ENCODE measurements at places on chromosomes 2 and 18.

DNA sequence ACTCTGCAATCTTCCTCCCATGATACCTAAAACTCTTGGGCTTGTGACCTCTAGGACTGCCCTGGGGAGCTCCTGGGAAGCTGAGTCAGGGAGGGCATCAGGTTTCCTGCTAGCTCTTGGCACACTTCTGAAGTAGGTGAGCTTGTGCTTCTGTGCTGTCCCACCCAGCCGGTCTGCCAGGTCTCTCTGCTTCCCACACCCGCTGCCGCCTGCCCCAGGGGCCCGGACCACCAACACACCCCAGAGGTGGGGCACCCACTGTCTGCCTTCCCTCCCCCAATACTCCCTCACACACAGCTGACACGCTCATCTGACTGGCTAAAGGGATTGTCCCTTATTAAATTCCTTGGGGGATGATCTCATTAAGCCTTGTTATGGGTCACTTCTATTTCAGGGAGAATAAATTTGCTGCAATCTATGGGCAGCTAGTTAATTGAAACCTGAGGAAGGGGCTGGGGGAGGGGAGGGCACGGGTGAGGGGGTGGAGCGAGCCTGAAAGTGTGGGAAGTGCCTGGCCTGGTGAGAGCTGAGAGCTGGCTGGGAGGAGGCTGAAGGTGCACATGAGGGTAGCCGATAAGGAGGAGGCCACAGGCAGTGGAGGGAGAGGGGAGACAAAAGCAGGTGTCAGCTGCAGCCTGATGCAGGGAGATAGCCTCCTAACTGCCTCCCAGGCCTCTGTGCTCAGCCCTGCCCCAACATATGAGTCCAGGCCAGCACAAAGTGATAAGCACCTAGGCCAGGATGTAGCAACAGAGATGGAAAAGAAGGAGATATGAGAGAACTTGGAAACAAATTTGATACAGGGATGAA lies 48.8 kb downstream of the HAUS1 start:
- H3K27ac ChIP-seq, result peak overlapping the region; percentile 97
- H3K4me3 ChIP-seq, result no peak overlapping the region
- no peaks in the 10 kb centered on the region for H3K36me3 ChIP-seq
- no peaks in the 10 kb centered on the region for H3K27me3 ChIP-seq

DNA sequence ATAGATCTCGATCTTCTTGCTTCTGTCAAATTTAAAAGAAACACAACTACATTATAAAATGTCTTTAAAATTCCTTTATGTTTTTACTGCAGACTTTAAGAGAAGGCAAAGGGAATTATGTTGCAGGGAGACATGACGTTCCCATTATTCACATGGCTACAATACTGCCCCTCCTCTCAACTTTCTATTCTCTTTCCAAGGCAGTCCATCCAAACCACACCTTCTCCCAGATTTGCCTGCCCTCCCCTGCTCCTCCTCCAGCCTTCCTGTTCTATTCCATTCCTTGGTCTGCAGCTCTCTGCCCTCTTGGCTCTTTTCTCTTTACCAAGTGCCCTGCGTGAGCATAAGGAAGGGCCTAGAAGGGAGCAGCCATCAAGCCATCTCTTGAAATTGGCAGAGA lies 61.3 kb downstream of the NABP1 start:
- H3K27me3 ChIP-seq, result no peaks in the 10 kb centered on the region
- DNase-seq, result no peak
- no peaks in the 10 kb centered on the region for H3K36me3 ChIP-seq
- no peak overlapping the region for H3K27ac ChIP-seq

DNA sequence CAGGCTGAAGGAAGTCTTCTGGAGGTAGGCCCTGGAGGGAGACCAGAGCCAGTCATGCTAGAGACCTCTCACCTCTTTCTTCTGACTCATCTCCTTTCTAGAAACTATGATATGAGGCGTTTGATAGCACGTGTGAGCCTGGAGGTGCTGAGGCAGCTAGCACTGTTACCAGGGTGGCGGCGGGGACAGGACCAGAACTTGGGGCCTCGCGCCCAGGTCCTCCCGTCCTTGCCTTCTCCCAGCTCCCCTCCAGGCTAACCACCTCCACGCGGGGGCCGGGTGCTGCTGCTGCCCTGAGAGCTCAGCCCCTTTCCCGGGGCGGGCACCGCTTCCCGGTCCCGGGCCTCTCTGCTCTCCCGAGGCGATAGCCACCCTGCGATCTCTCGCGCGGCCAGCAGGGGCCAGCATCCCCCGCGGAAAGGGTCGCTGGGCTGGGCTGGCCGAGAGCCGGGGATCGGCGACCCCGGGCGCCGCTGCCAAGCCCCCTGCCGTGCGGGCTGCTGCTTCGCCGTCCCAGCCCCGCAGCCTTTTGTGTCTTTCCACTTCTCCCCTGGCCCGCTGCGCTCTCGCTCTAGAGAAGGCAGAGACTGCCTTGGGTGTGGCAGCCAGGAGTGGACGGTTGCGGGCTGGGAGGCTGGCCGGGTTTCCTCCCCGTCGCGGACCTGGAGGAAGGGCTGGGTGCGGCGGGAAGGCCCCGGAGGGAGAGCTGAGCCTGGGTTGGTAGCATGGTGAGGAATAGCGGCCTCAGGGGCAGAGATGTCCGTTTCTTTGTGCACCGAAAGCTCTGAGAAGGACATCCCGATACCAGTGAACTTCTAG lies 49.1 kb downstream of the TMEM17 start:
- peaks cover 15% of the 10 kb centered on the region for H3K4me1 ChIP-seq
- H3K27me3 ChIP-seq, result no peaks in the 10 kb centered on the region
- DNase-seq, result no peak
- peak overlapping the region; percentile 41 for H3K4me3 ChIP-seq
- H3K36me3 ChIP-seq, result no peaks in the 10 kb centered on the region
- H3K27ac ChIP-seq, result peak overlapping the region; percentile 30

DNA sequence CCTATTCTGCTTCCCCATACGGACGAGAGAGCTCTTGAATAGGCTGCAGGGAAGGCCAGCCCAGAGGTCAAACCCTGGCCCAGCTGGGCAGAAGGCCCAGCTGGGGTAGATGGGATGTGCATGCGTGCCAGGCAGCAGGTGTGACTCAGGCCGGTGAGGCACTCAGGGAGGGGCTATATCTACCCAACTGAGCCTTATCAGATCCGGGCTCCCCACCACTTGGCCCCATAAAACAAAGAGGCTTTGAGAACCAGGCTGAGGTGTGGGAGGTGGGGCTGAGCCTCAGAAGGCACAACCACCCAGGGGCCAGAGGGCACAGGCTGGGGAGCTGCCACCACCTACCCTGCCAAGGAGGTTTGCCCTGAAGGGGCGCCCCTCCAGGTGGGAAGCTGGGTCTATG lies 8.0 kb upstream of the CFAP65 start:
- H3K4me1 ChIP-seq, result no peaks in the 10 kb centered on the region
- no peak overlapping the region for H3K27ac ChIP-seq
- H3K4me3 ChIP-seq, result no peak overlapping the region
- DNase-seq, result no peak
- H3K27me3 ChIP-seq, result peaks cover 8% of the 10 kb centered on the region

GRCh38 chr2:201854221-201854801 lies 48.0 kb downstream of the CDK15 start:
- DNase-seq, result no peak
- H3K4me3 ChIP-seq, result no peak overlapping the region

DNA sequence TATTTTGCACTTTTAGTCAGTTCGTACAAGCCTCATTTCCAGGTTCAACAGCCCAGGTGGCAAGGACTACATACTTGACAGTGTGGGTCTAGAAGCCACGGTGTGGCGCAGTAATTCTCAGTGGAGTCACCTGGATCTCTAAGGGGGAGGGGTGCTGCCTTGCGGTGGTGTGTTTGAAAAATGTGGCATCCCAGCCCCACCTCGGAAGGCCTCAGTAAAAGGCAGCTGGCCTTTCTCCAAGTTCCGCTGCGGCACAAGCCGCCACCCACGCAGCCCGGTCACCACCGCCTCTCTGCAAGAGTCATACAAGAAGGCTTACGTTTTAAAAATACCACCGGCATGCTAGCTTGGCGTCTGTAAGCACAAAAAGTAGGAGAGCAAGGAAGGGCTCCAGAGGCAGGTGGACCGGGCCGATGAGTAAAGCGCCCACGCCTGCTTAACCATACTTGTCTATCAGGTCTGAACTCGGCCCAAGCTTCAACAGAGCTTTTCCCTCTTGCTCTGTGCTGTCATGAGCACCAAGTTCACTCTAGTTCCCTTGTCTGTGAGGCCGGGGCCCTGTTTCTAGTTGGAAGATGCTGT lies 49.5 kb downstream of the SPRED2 start:
- H3K36me3 ChIP-seq, result no peaks in the 10 kb centered on the region
- H3K4me3 ChIP-seq, result no peak overlapping the region
- peaks cover 86% of the 10 kb centered on the region for H3K4me1 ChIP-seq

- H3K4me3 ChIP-seq, result no peak overlapping the region
- DNase-seq, result no peak
- no peaks in the 10 kb centered on the region for H3K36me3 ChIP-seq
- peak overlapping the region; percentile 98 for H3K27ac ChIP-seq
- H3K27me3 ChIP-seq, result no peaks in the 10 kb centered on the region
- H3K4me1 ChIP-seq, result peaks cover 57% of the 10 kb centered on the region
Measured at GRCh38 chr2:233416199-233416598, 61.9 kb downstream of the DGKD start.

- H3K27ac ChIP-seq, result no peak overlapping the region
- no peaks in the 10 kb centered on the region for H3K27me3 ChIP-seq
- no peaks in the 10 kb centered on the region for H3K36me3 ChIP-seq
Measured at GRCh38 chr18:48727681-48728080, 188.8 kb downstream of the CTIF start.

DNA sequence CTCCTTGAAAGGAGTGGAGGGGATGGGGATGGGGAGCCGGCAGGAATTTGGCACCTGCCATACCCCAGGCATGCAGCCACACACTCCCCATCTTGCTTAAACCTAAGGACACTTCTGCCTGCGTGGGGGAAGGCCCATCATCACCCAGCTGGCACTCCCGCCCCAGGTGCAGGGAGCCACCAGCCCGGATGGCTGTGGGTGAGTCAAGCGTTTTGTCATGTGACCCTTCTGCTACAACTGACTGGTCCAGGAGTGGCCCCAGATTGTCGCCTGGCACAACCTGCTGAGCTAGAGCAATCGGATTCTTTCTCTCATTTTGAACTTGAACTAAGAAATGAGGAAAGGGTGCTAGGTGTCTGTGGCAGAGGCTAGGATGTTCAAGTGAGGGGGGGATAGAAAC lies 61.3 kb downstream of the TSN start:
- H3K27me3 ChIP-seq, result no peaks in the 10 kb centered on the region
- no peak overlapping the region for H3K27ac ChIP-seq

DNA sequence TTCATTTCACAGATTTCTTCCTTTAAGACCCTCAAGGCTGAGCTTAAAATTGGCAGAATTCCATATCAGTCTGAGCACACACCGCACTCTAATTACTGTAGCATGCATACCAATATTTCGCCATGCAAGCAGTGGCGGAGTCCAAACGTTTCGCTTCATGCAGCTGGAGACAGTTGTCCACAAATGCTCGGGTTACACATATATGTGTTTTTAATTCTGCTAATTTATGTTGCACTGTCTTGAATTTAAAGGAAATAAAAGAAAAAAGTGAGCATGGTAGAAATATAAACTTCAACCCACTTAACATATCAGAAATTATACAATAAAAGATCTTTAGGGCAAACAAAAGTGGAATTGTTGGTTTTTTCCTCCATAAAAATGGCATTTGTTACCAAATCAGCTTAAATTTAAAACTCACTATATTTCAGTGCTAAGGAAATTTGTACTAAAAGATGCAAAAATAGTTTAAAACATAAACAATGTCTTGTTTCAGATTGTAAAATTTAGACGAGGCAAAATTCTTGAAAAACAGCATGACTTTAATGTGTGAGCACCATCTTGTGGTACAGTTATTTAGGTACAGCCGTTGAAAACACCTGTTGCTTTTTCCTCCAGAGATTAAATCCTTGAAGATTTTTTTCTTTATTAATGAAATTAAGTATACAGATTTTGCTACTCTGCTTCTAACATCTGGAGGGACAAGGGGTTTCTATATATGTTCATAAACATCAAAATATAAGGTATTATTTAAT lies 24.1 kb upstream of the KANSL1L start:
- DNase-seq, result no peak
- H3K27ac ChIP-seq, result no peak overlapping the region
- H3K4me3 ChIP-seq, result no peak overlapping the region
- no peaks in the 10 kb centered on the region for H3K4me1 ChIP-seq

DNA sequence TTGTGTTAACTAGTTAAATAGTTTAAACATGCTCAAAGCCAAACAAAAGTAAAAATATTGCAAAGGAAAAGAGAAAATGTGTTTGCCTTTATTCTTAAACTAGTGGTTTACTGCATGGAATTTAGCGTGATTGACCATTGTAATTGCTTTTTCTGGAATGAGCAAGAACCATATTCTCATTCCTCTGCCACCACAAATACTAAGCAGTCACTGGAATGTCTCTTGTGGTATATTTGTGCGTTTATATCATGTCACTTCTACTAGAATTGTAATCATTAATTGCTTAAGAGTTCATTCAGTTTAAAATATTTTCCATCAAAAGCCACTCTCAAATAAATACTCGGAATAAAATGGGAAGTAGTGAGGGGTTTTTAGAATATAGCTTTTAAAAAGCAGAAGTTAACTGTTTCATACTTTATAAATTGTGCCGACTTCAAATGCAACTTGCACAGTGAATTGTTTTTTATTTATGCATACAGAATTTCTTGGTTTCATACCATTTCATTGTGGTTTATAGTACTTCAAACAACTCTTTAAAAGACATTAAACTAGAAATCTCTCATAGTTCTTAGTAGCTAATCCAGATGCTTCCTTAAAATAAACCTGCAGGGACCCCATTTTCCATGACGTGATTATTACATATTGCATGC lies 288.1 kb downstream of the EPHA4 start:
- H3K4me1 ChIP-seq, result no peaks in the 10 kb centered on the region
- no peaks in the 10 kb centered on the region for H3K36me3 ChIP-seq
- no peaks in the 10 kb centered on the region for H3K27me3 ChIP-seq
- DNase-seq, result no peak
- no peak overlapping the region for H3K27ac ChIP-seq

DNA sequence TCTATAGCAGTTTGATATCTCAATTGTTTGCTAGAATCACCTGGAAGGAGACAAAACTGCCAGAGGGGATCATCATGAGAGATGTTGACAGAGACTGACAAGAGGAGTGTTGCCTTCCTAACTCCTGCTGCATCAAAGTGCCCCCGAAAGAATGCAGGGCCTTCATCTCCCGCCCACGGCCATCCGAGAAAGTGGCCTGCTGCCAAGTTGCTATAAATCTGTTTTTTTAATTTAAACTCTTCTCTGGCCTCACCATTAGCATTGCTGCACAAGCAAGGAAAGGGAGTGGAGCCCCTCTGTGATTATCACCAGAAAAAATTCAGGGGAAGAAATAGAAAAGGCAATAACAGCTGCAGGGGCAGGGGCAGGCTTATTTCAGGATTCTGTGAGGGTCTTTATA lies 238.1 kb upstream of the EPHA4 start:
- no peaks in the 10 kb centered on the region for H3K27me3 ChIP-seq
- no peak overlapping the region for H3K4me3 ChIP-seq
- no peak overlapping the region for H3K27ac ChIP-seq
- H3K36me3 ChIP-seq, result no peaks in the 10 kb centered on the region
- DNase-seq, result no peak
- no peaks in the 10 kb centered on the region for H3K4me1 ChIP-seq

Measured in RWPE2 (cell line).